ENCODE measurements at places on chromosomes 16 and 17.

DNA sequence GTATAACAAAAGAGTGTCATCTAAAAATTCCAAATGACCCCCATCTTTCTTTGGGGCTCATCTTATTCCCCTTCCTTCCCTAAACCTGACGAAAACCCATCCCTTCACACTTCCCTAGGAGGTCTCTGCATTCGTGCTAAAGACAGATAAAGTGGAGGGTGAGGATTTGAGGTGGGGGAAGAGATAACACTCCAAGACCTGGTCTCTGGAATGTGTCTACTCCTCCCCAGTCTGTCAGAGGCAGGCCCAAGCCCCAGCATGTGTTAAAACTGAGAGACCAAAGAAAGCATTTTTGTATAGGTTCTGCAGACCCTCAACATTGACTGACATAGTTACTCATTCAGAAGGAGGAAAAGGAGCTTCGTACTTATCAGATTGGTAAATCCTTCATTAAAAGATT is 11.0 kb upstream of the LHX1 start:
- no peak for DNase-seq

GRCh38 chr16:2977440-2977839 is 2.8 kb downstream of the PKMYT1 start:
- DNase-seq: no peak

GRCh38 chr17:82823004-82823403 is 16.8 kb downstream of the ZNF750 start:
- DNase-seq: no peak

- DNase-seq: no peak
Measured at GRCh38 chr16:62644030-62644812, 608.0 kb upstream of the CDH8 start.

- no peak for DNase-seq
Measured at GRCh38 chr17:51010173-51010675, 110.4 kb downstream of the SPAG9 start.

DNA sequence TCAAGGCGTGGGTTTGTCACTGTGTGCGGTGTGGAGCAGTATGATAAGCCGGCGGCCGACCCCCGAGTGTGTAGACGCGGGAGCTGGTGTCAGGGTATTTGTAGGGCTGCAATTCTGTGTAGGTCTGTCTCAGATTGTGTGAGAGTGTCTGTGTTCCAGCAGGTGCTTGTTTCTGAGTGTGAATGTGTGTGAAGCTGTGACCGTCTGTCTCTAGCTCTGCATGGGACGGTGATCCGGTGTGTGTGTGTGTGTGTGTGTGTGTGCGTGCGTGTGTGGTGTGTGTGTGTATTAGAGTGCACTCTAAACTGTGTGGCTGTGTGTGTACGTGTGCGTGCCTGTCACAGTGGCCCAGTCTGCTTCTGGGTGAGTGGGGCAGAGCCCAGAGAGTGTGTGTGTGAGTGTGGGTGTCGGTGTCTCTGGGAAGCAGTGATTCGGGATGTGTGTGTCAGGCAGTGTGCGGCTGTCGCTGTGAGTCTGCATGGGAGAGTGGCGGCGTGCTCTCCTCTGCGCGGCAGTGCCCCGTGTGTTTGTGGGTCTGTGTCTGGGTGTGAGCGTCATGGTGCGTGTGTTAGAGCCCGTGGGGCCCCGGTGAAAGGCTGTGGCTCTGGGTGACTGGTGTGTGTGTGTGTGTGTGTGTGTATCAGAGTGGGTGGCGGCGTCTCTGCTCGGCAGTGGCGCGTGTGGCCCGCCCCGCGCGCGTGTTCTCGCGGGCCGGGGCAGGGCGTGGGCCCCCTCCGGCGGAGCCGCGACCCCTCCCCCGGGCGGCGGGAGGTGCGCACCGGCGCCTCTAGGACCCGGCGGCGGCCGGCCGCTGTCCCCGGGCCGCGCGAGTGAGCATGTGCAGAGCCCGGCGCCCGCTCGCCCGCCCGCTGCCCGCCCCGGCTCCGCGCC is at the start of gene WSCD1:
Gene WSCD1 (plus strand): TSS at position 841 of the 891 bp plus-strand sequence. CDS start 10,280 bp downstream, outside the sequence.
- peak; percentile 56 for DNase-seq

GRCh38 chr16:9500872-9501271 is 409.4 kb downstream of the HAPSTR1 start:
- DNase-seq: no peak

DNA sequence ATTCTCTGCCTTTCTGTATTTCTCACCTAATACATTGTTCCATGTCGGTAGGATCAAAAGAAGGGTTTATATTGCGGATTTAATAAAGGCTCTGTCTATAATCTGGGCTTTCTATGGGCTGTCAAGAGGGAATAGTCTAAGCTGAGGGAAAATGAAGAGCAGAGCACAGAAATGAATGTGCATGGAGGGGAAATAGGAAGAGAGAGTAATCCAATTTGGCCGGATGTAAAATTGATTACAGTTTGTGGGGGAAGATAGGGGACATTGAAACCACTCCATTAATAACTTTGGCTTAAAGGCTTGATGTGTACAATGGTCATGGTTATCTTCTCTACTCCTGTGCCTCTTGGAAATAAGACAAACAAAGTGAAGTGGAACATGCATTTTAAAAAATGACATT is 334.2 kb upstream of the CDH8 start:
- DNase-seq: no peak

DNA sequence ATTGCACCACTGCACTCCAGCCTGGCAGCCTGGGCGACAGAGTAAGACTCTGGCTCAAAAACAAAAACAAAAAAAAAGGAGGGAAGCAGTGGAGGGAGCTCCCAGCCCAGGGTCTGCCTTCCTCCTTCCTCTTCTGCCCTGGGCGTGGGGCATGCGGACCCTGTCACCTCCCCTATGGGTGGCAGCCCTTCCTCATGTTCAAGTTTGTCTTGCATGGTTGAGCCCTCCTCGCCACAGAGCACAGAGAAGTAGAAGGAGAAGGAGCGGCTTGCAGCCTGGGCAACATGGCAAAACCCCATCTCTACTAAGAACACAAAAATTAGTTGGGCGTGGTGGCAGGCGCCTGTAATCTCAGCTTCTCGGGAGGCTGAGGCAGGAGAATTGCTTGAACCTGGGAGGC is 21.4 kb upstream of the TIMP2 start:
- no peak for DNase-seq

GRCh38 chr17:10628756-10629155 is 28.4 kb downstream of the MYH3 start:
- no peak for DNase-seq
